Stimulated activated CD4-positive, alpha-beta T cell treated with anti-CD3 and anti-CD28 coated beads, Interleukin-15, amount 100 ng/mL, for 1 hour (primary cell): ENCODE measurements at places on chromosomes 1 and 21.
A peak's percentile ranks its signal among the peaks of the same experiment; 100 is the strongest.

DNA sequence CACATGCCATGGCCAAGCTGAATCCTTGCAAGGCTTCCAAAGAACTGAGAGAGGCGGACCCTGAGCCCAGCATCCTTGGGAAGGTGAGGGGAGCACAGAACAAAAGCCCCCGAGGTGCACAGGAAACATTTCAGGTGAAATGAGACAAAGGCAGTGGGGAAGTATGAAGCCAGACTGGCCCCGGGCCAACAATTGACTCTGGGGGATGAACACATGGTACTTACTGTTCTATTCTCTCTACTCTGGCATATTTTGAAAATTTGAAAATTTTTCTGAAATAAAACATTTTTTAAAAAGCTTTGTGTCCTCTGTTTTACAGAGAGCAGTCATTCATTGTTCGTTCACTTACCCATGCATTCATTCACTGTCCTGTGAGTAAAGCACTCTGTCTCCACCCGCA, 77.7 kb downstream of the GRIK3 start:
- DNase-seq = no peak

DNA sequence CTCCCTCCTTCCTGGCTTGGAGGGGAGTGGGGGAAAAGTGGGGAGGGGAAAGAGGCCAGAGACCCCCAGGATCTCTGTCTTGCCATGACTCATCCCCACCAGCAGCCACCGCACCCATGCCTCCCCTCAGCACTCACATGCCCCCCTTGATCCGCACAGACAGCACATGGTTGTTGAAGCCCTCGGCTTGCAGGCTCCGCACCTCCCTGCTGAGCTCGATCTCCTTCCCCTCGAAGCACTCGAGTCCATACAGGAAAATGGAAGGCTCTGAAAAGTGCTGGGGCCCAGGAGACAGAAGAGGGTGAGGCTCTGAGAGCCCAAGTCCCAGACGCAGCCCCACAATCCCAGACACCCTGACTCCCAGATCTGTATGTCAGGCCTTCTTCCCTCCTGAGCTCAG, 10.8 kb downstream of the CD52 start:
- DNase-seq = no peak

DNA sequence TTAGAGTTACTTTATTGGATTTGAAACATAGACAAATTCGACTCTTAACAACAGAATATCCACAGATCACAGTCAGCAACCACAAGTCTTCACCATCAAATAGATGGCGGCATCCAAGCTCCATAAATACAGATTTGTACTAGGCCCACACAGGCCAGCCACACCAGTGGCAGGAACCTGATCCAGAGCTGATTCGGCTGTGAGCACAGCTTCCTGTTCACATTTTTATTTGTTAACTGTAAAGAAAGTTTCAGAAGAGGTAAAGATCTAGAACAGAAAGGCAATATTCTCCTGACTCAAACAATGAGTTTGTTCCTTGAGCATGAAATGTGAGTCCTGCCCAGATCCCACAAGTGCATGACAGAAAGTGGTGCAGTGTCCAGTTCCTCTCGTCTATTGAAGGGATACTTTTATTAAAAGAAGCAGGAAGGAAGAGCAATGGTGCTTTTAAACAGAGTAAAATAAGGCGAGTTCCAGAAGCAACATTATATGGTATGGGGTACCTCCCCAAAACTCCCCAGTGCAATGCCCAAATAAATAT, 205.8 kb downstream of the SLC45A1 start:
- DNase-seq = no peak

DNA sequence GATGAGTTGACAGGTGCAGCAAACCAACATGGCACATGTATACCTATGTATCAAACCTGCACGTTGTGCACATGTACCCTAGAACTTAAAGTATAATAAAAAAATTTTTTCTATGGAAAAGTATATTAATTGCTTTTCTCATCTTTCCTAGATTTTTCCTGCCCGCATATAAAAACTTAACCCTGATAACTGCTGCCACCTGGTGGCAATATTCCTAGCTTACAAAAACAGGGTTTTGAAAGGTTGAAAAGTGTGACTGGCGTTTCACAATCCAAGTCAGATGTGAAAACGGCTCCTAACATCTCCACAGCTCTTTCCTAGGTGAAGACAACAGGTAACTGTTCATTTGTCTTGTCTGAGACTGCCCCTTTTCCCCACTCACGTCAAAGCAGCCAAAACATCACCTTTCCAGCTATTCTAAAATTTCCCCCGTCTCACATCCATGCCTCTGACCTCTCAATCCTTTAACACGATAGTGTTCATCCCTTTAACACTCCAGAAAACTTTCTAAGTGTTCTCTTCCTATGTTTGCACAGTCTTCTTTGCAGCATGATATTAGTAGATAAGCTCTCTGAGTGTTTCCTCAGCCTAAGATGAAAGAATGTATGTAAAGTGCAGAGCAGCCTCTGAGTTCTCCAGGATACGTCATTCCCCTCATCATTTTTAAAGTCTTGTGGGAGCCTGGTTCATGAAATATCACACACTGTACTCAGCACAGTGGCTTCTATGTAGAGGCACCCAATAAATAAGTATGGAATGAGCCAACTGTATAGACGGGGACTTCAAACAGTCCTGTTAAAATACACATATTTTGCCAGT, 27.5 kb downstream of the OVGP1 start:
- DNase-seq = no peak

- no peak for DNase-seq
These were observed 30.5 kb upstream of the PIK3CD start for GRCh38 chr1:9621032-9621431.

- peak; percentile 30 for DNase-seq
These were observed 2.5 kb downstream of the S1PR1 start for GRCh38 chr1:101239095-101240040.

DNA sequence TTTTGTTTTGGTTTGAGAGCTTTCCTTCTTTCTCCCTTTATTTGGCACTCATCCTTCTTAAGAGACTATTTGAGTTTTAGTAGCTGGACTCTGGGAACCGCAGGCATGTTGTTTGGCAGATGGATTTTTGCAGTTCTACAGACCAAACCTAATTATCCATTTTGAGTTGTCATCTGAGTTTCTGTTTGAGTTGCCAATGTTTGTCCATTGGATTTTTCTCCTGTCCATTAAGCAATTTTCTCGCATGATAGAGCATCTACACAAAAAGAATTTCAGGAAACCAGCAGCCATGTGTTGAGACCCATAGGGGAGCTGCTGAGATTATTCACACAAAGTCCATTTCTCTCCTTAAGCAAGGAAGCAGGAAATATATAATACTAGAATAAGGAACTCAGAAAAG, 17.2 kb upstream of the CXADR start:
- DNase-seq = no peak

- no peak for DNase-seq
These were observed 180.0 kb upstream of the DUSP10 start for GRCh38 chr1:221921936-221922335.

DNA sequence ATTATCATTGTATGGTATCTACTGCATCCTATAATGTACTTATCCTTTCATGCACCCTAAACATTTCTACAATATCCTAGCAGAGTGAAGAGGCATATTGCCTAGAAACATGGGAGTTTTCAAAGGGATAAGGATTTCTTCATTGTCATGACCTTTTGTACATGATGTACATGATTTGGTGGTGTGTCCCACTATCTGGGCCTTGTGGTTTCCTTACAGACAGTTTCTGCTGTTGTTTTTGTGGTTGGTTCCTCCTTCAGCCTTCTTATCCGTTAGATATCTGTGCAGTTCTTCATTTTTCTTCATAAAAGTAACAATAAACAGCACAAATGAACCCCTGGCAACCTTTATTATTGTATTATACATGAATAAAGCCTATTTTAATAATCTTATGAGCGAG, 70.4 kb upstream of the BACH1 start:
- no peak for DNase-seq

GRCh38 chr1:171113382-171113781, 22.7 kb downstream of the FMO3 start:
- DNase-seq = no peak

GRCh38 chr1:7938070-7938469, 2.6 kb downstream of the TNFRSF9 start:
- no peak for DNase-seq

DNA sequence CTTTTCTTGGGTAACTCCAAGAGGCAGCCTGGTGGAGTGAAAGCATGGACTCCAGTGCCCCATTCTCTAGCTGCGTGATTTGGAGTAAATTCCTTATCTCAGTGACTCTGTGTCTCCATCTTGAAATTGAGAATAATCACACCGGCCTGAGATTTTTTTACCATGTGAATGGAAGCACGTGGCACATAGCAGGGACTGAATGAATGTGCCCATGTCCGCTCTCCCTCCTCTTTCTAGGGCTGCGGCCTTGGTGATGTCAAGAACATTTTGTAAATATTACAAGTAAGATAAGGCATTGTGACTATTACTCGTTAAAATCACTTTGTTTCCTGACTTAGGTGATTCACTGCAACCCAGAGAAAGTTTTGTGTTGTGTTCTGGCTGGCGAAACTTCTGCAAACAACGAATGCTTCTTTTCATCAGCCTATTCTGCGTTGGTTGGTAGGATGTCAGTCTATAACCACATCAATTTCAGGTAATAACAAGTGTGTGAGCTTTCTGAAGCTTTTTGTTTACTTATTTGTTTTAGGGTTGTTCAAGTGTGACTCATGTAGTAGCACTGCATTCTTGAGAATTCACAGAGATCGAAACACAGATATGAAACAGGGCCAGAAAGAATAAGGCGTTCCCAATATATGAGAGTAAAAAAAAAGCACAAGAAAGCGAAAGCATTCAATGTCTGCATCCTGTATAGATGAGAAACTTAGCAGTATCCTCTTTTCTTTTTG, 135.7 kb upstream of the SLC45A1 start:
- no peak for DNase-seq

DNA sequence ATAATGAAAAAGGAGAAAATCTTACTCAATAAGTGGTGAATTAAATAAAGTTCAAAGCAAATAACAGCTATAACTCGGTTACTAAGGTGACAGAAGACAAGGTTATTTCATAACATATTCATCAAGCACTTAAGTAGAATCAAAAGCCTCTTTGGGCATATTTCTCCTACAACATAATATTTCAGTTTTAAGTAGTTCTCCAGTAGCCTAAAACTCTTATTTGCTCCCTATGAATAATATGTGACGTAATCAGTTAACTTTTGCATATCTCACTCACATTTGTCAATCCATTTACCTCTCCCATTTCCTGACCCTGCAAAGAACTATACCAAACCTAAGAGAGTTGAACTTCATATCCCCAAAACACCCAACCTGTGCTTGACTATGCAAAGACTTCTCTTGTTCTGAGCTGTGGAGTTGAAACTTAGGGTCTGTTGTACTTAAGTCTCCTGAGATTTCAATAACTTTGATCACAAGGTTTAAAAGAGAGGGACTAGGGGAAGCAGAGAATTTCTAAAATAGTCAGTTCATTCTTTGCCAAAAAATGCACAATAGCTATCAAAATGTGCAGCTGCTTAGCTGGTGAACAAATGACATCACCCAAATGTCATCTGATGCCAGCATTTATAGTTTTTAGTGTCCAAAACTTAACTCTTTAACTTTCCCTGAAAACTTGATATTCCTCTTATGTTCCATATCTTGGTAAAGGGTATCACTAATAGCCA, 37.2 kb downstream of the TTLL7 start:
- no peak for DNase-seq

- DNase-seq = no peak
These were observed 30.1 kb upstream of the PARP1 start for GRCh38 chr1:226438007-226438406.

DNA sequence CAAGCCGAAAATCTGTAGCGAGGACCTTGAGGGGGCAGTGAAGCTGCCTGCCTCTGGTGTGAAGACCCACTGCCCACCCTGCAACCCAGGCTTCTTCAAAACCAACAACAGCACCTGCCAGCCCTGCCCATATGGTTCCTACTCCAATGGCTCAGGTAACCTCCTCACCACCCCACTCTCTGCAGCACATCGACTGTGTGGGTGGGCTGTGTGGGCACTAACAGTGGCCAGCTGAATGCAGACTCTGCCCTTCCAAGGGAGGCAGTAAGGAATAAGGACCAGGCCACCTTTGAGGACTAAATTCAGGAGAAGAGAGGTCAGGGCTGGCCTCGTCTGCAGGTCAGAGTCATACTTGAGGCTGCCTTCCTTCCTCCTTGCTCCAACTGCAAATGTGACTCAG, 25.5 kb upstream of the SARS1 start:
- no peak for DNase-seq

DNA sequence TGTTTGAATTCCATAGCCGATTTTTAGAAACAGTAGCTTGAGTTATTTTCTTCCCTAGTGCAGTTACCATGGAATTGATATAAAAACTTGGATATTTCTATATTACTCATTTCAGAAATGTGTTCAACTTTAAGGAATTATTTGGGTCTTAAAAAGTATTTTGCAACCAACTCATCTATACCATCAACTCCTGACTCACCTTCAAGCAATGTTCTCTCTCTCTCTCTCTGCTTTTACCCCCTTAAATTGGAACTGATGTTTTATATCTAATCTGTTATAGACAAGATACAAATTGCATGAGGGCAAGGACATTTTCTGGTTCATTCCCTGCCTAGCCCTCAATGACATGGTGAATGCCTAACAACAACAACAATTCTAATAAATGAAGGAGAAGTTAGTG, 214.7 kb upstream of the NRIP1 start:
- DNase-seq = no peak

DNA sequence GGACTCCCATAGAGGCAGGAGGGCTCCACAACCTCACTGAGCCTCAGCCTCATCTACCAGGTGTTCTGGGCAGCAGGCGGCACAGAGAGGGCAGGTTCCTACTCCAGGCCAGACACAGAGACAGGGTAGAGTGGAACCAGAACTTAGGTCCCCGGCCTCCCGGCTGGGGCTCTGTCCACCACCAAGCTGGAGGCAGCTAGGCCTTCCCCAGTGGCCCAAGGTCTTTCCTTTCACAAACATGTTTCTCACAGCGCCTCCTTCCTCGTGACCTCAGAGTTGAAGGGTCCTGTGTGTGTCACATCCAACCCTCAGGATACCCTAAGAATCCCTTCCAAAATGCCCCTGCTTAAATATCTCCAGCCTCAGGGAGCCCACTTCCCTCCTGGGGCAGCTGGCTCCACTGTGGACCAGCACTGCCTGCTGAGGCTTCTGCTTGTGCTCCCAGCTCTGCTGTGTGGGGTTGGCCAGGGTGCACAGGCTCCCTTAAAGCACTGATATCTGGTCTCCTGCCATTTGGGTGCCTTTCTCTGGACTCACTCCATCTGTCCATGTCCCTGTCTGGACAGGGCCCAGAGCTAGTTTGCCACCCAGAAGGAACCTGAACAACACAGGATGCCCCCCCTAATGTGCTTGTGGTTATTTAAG, 33.2 kb upstream of the MAGOH start:
- no peak for DNase-seq

GRCh38 chr1:56464294-56464693, 115.1 kb downstream of the PLPP3 start:
- DNase-seq = no peak
